Frontal cortex (tissue), 4 donors: ENCODE measurements at places on chromosomes 7 and 10.

DNA sequence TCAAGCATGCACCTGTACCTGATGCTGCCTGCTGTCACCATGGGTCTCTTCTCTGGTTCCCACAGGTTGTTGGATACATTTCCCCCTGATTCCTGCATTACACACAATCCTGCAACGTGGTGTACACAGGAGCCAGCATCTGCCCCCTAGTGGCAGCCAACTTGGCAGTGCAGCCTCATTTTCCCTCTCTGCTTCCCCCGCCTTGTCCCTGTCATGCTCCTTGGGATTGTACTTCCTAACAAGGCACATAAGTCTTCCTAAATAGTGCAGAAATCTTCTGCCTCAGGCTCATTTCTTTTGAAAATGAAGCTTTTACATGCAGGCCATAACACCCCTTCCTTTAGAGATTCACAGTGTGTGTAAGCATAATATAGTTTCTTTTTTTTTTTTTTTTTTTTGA lies 387.5 kb downstream of the CCSER2 start:
- no peak for DNase-seq

DNA sequence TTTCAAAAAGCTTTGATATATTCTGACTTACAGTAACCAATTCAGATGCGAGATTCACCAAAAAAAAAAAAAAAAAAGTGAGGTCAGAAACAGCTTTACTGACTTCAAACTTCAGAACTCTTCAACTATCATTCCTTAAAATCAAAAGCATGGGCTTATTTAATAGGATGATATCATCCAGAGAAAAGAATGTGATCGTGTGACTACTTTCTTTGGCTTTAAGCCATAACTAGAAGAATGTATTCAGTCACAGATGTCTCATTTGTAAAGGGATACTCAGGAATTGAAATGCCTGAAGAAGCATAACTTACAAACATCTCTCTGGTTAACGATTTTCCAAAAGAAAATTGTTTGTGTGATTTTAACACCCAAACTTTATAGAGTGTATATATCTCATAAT lies 11.5 kb downstream of the TPK1 start:
- no peak for DNase-seq

DNA sequence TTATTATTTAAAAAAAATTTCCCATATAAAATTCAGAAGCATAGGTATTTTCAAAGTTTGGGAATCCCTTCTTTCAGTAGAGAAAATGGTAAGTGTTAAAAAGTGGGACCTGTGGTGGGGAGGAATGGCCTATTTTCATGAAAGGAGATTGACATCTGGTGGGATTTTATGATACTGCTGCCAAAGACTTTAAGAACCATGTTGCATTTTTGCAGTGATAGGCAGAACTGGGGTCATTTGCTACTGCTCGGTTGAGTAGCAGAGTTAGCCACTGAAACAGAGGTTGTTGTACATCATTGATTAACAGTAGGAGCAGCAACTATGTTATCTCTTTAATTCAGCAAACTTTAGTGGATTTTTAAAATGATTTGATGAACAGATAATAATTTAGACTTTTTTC lies 4.4 kb downstream of the BICC1 start:
- no peak for DNase-seq

DNA sequence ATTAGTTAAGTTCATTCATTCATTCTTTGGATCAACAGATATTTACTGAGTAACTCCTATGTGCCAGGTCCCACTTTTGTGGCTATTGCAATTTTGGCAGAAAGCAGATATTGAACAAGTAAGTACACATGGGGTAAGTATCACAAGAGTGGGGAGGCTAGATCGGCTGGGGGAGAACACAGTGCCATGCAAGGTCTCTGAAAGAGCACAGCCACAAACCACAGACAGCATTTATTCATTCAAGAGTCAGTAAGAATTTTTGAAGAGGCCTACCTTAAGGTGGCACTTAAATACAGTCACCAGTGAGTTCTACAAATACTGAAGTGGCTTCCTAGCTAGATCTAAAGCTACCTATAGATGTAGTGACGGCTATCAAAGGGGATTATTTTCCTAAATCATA lies 304.2 kb downstream of the RNLS start:
- no peak for DNase-seq

- DNase-seq, result no peak
Observed at GRCh38 chr10:13308096-13308495, 8.2 kb upstream of the PHYH start.

- DNase-seq, result no peak
Observed at GRCh38 chr10:72552857-72553256, 73.0 kb downstream of the MICU1 start.

DNA sequence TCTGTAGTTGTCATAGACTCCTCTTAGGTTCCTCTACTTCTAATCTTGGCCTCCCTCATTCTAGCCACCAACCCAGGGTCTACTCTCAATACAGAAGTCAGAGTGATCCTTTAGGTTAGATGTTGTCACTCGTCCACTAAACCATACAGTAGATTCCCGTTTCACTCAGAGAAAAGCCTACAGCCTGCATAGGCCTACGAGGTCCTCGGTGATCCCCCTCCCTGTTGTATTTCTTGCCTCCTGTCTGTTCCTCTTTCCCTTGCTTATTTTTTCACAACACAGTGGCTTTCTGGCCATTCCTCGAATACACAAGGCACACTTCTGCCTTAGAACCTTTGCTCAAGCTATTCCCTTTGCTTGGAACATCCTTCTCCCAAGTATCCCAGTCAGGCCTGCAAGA lies 183.0 kb upstream of the PRSS1 start:
- DNase-seq, result no peak

DNA sequence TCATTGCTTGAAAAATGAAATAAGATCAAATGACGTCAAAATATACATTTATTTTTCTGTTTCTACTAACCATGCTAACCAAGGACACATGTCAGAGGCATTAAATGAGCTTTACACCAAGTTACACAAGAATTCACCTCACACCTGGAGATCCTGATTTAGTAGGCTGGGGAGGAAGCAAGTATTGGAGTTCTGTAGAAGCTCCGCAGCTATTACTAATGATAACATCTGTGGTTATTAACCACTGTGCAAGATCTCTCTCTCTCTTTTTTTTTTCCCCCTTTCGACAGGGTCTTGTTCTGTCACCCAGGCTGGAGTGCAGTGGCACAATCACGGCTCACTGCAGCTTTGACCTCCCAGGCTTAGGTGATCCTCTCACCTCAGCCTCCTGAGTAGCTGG lies 104.0 kb downstream of the ZNF22 start:
- DNase-seq, result no peak

GRCh38 chr10:22317076-22317370 lies 835 bp downstream of the COMMD3 start:
- DNase-seq, result no peak

DNA sequence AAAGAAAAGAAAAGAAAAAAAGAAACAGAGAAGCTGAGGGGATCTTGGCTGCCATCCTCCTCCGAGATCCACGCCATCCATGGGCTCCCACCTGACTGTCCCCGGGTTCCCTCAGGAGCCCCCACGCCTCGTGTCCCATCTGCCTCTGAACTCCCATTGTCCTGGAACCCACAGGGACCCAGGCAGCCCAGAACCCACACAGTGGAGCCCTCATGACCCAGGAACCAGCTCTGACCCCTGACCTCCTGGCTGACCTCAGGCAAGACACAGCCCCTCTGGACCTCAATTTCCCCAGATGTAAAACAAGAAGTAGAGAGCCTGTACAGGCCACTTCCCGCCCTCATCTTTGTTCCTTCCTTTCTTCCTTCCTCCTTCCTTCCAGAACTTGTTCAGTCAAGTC lies 40.4 kb downstream of the RASGEF1A start:
- no peak for DNase-seq

- DNase-seq, result no peak
Observed at GRCh38 chr10:11909618-11910017, 86.5 kb downstream of the PROSER2 start.
